ENCODE measurements at places on chromosomes 2 and 18.

GRCh38 chr2:186918495-186918894 lies 69.5 kb upstream of the ZSWIM2 start:
- DNase-seq: no peak

DNA sequence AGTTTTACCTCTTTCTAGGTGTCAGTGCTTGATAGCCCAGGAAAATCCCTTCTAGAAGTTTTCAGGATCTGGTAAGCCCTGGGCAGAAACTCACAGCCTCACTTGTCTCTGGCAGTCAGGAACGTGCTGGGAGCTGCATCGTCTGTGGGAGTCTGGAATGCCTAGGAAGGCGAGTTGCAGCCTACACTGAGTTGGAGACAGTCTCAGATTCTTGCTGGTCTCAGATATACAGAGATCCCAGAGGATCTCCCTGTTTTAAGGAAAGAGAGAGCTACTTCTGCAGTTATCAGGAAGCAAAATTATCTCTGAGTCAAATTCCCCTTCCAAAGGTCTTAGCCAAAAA lies 104.4 kb upstream of the CDC42EP3 start:
- DNase-seq: no peak

- DNase-seq: no peak
Observed at GRCh38 chr2:11213090-11213638, 57.9 kb downstream of the SLC66A3 start.

GRCh38 chr2:162490052-162490717 lies 146.3 kb downstream of the GCA start:
- DNase-seq: no peak

DNA sequence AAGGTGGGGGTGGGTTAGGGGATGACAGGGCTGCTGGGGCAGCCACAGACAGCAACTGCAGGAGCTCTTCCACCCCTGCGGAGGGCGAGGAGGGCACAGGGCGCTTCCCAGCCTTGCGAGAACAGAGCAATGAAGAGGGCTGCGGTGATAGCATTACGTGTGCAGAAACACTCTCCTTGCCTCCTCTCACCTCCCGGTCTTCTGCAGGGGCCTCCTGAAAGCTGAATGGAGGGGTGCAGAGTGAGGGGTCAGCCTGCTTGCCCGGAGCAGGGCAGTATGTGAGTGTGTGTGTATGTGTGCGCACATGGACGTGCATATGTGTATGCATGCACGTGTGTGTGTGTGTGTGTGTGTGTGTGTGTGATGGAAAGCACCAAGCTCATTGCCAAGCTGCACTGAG lies 29.5 kb upstream of the IL1R2 start:
- DNase-seq: no peak

DNA sequence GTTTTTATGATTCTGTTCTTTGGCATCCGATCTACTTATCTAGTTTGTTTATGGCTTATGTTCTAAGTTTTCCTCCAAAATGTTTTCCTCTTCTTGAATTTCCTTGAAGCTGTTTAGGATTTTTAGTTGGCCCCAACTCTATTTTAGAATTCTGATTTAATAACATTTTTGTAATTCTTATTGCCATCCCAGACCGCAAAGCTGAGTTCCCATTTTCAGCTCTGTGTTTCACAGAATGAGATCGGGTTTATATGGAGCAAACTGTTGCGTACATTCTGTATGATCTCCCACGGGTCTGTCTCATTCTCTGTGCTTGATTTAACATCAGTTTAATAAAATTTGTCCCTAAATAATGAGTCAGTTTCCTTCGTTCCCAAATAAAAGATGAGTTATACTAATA lies 59.3 kb downstream of the DPP4 start:
- no peak for DNase-seq

- no peak for DNase-seq
Observed at GRCh38 chr2:153601812-153602211, 123.2 kb upstream of the RPRM start.

GRCh38 chr2:202436626-202437025 lies 60.5 kb downstream of the BMPR2 start:
- DNase-seq: no peak

DNA sequence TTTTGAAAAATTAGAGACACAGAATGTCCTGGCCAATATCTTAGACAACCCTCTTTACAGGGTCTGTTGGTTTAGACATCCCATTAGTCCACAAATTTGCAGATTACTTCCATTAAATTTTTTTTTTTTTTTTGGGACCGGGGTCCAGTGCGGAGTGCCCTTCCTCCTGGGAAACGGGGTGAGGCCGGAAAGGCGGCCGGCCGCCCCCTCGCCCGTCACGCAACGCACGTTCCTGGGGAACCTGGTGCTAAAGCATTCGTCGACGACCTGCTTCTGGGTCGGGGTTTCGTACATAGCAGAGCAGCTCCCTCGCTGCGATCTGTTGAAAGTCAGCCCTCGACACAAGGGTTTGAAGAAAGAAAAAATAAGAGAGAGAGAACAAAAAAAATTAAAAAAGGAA lies 21.5 kb upstream of the RBFA start:
- DNase-seq: no peak

GRCh38 chr2:11553661-11554398 lies 20.0 kb downstream of the GREB1 start:
- no peak for DNase-seq

DNA sequence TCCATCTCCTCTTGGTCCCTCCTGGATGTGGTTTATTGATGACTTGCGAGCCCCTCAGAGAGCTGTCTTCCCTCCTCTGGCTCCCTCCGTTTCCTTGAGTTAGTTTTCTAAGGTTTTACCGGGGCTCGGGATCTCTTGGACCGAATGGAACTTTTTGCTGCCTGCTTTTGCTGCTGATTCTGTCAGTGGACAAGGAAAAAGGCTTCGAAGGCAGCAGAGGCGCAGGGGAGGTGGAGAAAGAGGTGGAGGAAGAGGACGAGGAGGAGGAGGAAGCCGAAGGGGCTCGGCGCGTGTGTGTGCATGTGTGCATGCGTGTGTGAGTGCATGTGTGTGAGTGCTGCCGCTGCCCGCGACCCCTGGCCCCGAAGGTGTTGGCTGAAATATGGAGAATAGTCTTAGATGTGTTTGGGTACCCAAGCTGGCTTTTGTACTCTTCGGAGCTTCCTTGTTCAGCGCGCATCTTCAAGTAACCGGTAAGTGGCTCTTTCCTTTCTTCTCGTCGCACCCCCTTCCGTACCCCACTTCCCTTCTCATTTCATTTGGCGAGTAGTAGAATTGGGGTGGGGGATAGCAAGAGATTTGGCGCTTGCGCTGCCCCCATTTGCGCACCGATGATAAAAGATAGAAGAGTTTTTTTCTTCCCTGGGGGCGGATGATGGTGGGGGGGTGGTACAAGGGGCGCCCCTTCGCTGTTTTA lies 557 bp downstream of the DCC start:
- DNase-seq: no peak
